ENCODE measurements at places on chromosomes 7 and 10.

GRCh38 chr10:104170610-104171254 lies 48.8 kb downstream of the SFR1 start:
- no peak for DNase-seq

DNA sequence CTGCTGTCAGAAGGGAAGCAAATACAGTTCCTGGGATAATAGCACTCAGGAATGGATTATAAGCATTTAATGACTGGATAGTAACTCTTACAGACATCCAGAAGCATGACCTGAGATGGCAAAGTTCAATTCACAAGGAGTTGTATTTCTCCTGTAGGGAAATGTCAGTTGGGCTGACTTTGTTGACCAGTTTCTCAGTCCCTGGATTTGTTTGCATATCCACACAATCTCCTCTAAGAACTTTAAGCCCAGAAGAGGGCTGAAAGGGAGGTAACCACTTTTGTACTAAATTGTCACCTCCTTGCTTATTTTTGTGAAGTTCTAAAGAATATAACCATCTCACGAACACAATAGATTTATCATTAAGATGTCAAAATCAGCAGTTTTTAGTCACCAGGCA lies 140.3 kb downstream of the SEMA3D start:
- no peak for DNase-seq

- DNase-seq, result no peak
These were observed 76.4 kb downstream of the CRPPA start for GRCh38 chr7:16344927-16345326.

DNA sequence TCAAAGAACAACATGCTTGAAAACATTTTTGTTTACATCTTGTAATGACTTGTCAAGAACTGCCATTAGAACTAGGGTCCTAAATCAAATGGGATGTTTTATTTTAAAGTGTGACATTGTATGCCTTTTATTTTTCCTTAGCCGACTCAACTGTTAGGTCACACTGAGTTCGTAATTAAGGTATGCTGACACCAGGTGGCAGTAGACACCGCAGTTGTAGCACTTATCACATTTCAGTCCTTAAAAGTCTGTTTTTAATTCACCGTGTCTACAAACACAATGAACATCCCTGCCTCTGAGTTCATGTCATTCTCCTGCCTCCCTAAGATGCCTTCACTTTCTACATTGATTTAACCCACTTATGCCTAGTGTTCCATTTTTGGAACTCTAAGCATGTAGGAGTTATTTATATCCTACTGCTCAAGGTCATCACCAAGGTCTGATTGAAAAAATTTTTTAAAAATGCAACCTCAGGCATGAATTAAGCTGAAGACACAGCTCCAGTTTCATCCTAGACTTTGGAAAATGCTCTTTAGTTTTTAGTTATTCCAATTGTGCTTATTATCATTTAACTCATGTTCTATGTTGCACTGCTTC lies 186.1 kb downstream of the BMPER start:
- no peak for DNase-seq

- no peak for DNase-seq
These were observed 260.3 kb downstream of the SNX13 start for GRCh38 chr7:17680026-17680425.

DNA sequence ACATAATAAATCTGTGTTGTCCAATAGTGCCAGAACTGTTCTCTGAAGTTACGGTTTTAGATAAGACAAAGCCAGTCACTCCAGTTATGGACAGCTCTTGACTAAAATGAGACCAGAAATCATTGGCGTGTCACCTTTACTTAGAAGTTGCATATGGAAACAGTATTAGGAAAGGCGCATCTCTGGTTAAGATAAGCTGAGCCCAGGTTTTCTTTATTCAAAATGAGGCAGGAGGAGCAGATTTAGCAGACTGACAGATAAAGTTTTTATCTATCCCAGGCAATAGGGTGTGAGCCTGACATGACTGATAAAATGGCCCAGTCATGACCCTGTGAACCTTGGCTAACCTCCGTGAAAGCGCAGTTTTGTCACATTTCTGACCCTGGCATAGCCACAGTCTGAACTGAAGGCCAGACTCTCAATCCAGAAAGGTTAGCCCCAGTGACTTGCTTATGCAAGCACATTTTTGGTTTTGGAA lies 4.2 kb downstream of the CYP26A1 start:
- DNase-seq, result no peak

DNA sequence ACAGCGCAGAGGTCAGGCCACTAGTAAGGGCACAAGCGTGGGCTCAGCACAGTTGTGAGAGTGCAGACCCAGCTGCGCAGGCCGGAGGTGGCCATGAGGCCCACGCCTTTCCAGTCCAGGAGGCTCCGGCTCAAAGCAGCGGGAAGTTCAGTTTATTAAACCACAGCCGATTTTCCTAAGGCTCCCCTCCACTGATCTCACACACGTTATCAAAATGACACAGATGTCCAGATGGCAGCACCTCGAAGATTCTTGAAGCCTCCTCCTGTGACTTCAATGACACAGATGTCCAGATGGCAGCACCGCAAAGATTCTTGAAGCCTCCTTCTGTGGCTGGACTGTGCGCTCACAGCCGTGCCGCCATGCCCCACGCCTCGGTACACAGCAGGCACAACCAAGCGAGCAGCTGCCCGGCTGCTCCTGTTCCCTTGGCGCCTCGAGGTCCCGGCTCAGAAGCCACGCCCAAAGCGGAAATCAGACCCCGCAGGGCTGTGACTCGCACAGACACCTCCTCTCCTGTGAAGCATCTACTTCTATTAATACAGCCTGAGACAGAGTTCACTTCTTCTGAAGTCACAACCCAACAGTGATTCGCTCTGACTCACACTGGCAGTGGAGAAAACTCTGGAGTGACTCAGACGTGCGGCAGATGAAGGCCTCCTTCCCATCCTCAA lies 122.7 kb downstream of the MAD1L1 start:
- no peak for DNase-seq

- DNase-seq, result no peak
These were observed 51.4 kb downstream of the ABCB4 start for GRCh38 chr7:87424075-87424474.

DNA sequence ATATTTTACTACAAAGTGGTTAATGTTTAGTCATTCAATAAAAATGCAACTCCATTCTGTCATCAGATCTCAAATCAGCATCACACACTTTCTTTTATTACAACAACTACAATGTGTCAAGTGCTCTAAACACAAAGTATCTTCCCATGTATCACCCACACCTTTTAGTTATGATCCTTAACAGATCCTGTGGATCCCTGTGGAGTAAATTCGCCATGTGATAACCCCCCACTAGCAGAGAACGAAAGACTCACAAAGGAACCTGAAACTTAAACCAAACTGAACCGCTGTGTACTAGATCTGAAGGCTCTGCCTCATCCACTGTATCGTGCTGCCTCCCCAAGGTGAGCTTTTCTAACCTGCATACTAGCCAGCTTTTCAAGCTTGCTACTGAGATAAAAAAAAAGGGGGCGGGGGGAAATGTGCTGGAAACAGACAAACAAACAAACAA lies 1.7 kb downstream of the DPY19L1 start:
- peak; percentile 8 for DNase-seq

GRCh38 chr10:96306516-96306915 lies 2.3 kb downstream of the DNTT start:
- no peak for DNase-seq

DNA sequence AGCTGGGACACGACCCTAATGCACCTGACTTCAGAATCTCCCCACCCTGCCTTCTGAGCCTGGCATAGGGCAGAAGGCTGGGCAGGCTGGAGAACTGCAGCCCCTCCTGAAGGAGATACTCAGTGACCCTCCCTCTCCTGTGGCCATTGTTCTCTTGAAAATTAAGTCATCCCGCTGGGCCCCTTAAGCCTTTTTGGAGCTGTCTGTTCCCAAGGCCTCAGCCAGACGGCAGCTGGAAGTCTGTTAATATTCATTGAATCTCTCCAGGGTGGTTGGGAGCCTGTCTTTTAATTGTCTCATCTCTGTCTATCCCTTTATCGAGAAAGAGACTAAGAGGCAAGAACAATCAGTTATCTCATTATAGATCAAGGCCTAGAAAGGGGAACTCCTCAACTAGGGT lies 118.1 kb upstream of the PCBD1 start:
- no peak for DNase-seq

DNA sequence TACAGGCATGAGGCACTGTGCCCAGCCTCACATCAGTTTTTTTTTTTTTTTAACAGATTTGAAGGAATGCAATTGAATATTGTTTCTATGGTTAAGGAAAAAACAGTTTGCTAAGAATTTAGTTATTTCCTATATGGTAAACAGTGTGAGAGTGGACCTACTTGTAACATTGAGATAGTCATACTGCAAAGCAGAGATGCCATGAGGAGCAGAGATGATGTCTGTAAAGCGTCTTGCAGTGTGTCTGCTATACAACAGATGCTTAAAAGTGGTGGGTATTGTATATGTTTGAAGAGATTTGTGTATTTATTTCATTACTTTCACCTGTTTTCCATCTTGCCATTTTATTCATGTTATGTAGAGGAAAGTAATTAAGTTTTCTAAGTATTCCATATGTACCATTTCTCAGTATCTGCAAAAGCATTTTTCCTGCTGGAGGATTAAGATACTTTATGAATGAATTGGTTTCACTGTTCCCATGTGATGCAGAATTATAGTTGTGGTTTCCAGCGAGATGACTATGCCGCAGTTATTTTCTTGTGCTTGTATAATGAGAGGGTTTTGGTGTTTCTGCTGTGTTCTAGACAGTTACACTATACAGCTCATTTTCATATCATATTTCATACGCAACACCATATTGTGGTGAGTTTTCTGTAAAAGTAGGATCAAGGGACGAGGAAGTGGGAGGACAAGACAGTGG lies 26.6 kb downstream of the TET1 start:
- no peak for DNase-seq

- no peak for DNase-seq
These were observed 27.9 kb upstream of the INPP5A start for GRCh38 chr10:132509506-132510173.

DNA sequence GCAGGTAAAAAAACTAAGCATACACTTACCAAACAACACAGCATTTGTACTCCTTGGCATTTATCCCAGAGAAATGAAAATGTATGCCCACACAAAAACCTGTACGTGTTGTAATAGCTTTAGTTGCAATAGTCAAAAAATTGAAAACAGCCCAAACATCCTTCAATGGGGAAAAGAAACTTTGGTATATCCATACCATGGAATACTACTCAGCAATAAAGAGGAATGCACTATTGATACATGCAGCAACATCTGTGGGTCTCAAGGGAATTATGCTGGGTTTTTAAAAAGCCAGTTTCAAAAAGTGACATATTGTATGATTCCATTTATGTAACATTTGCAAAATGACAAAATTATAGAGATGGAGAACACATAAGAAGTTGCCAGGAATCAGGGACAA lies 35.4 kb downstream of the DPCD start:
- no peak for DNase-seq

DNA sequence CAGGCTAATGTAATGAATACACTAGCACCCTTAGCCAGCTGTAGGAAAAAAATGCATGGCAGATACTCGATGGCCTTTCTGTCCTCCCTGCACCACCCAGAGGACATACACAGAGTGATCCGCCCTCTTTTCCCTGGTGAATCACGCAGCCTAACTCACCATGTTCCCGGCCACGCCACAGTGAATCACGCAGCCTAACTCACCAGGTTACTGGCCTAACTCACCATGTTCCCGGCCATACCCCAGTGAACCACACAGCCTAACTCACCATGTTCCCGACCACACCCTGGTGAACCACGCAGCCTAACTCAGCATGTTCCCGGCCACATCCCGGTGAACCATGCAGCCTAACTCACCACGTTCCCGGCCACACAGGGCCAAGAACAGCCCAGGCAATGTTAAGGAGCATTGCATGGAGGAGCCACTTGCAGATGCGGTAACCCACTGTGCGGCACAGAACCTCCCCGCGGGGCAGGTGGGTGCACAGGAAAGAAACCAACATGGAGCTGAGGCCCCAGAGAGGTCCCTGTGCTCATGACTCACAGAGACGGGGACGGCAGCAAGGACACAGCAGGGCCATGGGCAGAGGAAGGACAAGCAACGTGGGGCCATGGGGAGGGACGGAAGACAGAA lies 508.5 kb downstream of the DNAJB6 start:
- no peak for DNase-seq

DNA sequence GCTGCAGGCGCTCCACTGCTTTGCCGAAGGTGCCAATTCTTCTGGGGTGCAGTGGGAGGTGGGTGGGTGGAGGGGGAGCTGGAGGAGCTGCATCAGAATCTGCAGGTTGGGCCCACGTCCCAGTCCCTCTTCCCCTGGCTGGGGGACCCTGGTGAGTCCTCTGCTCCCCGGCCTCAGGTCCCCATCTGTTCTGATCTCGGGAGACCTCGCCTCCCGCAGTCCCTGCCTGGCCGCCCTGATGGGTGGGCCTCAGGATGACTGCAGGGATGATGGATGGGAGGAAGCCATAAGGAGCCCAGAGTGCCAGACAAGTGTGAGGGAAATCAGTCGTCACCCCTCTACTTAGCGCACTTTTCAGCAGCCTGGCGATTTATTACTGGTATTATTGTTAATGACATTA lies 89.3 kb upstream of the PCBD1 start:
- no peak for DNase-seq

- no peak for DNase-seq
These were observed 72.1 kb upstream of the EGFR start for GRCh38 chr7:54946764-54947163.

DNA sequence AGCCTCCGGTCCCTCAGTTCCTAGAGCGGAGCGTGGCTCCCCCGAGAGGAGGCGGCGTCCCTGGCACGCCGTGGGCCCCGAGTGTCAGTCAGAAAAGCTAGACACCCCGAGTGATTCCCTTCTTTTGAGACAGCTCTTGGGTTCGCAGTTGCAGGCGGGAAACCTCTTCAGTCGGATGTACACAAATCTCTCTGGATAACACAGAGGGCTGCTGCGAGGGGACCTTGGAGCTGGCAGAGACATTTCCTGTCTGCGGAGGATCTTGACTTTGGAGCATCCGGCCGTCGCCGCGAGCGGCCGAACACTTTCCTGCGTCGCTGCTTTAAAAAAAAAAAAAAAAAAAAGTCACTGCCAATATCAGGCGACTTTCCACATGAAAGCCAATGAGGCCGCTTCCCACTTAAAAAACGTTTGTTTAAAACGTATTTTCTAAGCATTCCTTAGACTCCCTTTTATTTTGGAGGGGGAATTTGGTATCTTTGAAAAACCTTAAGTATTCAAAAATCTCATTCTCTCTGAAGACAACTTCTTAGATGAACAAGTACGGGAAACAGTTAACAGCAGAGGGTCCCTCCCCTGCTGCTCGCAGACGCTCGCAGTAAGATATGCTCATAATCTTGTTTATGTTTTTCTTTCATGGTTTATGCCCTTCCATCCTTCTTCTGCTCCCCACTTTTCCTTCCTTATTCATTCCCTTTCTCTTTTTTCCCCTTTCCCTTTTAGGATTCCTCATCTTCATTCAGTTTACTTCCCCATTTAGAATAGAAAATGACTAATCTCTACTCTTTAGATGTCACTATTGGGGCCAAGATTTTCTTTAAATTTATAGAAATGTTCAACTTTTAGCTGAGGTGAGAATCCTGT lies 10.0 kb downstream of the HHEX start:
- DNase-seq, result no peak

- no peak for DNase-seq
These were observed 870 bp downstream of the ANK3 start for GRCh38 chr10:60388709-60389301.

Data from stimulated activated CD4-positive, alpha-beta T cell treated with anti-CD3 and anti-CD28 coated beads, TNF-alpha, amount 100 ng/mL, for 4 hours (primary cell).